KG1 (cell line): ENCODE measurements at places on chromosomes 5 and 9.

- DNase-seq: no peak
Measured at GRCh38 chr9:13971966-13972655, 341.8 kb downstream of the NFIB start.

DNA sequence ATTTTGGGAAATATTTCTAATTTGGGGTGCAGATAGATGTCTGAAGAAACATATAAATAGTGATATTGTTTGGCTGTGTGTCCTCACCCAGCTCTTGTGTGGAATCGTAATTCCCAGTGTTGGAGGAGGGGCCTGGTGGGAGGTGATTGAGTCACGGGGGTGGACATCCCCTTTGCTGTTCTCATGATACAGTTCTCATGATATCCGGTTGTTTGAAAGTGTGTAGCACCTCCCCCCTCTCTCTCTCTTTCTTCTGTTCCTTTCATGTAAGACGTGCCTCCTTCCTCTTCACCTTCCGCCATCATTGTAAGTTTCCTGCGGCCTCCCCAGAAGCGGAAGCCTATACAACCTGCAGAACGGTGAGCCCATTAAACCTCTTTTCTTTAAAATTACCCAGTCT is 11.4 kb upstream of the ADAMTS16 start:
- DNase-seq: no peak

DNA sequence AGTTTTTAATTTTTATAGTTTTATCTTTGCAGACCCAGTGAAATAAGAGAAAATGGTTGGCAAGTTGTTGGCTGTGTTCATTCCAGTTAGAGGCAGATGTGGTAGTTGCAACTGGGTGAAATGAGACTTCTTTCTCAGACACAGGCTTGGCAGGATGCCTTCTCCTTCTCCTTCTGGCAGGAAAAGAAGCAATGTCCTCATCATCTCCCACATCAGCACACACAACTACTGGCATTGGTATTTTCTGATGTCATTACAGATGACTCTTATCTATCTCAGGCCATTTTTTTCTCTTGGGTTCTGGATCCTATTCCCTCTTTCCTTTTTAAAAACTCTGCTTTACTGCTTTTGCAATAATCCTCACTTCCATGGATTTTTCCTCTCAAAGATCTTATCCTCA is 103.3 kb upstream of the EDIL3 start:
- no peak for DNase-seq

GRCh38 chr9:109074236-109074889 is 45.4 kb downstream of the TMEM245 start:
- no peak for DNase-seq

GRCh38 chr5:156641686-156642085 is 208.4 kb upstream of the PPP1R2B start:
- DNase-seq: no peak

- no peak for DNase-seq
Measured at GRCh38 chr5:74122175-74122574, 496.2 kb downstream of the ARHGEF28 start.
